ENCODE measurements at places on chromosomes 7 and 10. TPM values are rescaled to one million over a fixed set of nuclear protein-coding genes. Genes with fewer than 3 reads are reported as not detected.

GRCh38 chr7:148815612-148816011 is 68.5 kb downstream of the EZH2 start:
- DNase-seq = no peak
- no peak overlapping the region for H3K27ac ChIP-seq
- H3K4me1 ChIP-seq = no peaks in the 10 kb centered on the region

DNA sequence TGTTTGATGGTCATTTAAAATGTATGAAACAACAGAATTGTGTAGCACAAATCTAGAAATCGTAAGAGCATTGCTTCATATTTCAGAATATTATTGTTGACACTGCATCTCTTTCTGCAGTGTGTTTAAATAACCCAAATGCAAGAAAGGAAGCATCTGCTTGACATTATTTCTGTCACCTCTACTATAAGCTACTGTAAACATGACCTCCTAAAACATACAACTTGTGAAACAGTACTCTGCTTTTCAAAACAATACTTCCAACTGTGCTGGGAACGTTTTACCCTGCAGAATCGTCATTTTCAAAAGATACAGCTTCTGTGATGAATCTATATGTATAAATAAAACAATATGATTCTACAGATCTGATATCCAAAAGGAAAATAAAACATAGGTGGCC is 82.0 kb downstream of the RNF133 start:
- H3K27me3 ChIP-seq = no peaks in the 10 kb centered on the region
- no peak overlapping the region for H3K27ac ChIP-seq

DNA sequence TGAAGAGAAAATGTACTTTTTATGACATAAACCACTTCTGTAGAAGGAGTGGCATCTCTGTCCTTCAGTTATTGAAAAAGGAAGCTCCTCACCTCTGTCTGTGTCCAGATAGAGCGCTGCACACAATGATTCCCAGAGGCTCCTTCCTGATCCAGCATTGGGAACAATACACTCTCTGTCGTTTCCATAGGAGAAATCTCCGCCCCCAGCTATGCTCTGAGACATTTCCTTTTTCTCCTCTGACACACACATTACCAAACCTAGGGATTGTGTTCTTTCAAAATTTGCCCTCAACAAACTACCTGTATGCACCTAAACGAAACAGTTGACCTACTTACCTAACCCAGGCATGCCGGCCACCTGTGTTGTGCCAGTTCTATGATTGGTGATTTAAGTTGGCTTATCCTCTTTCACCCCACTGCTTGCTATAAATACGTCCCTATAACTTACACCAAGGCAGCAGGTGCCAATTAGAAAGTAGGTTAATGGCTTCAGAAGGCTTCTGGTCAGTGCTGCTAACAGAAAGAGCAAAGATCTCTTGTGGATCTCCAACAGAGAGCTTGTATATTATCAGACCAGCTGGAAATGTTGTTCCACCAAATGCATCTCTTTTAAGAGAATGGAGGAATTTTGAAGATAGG is 140.1 kb upstream of the JCAD start:
- DNase-seq = no peak
- peaks cover 7% of the 10 kb centered on the region for H3K27me3 ChIP-seq
- no peaks in the 10 kb centered on the region for H3K36me3 ChIP-seq
- H3K27ac ChIP-seq = no peak overlapping the region
- H3K4me3 ChIP-seq = no peak overlapping the region

DNA sequence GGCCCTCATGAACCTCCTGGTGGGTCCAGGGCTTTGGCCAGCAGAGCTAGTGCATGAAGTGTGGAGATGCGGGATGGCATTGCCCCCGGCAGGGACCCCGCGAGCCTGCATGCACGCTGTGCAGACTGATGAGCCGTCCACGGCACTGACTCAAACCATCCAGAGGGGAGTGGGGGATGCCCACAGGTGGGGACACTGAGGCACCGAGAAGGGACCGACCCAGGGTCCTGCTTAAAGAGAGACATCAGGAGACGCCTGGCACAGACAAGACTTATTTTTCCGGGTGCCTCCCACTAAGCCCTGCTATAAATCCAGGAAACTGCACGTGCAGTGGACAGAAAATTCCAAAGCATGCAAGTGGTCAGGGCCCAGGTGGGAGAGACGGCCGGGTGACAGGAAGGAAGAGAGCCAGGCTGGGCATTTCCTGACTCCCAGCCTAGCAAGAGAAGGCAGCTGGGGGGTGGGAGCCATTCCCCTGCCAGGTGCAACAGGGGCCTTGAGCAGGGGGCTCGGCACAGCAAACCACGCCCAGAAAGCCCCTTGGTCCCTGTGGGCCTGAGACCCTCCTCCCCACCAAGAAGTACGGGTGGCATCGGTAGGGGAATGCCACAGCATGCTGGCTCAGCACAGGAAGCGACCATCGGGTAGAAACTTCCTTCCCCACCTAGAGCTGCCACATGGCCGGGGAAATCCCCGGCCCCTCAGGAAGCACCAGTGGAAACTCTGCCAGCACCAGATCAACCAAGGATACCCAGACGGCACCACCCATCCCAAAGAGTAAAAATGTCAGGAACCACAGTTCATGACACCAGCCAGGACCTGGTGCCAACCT is 91.5 kb downstream of the FOXL3 start:
- H3K36me3 ChIP-seq = no peaks in the 10 kb centered on the region
- no peak overlapping the region for H3K27ac ChIP-seq
- H3K4me3 ChIP-seq = no peak overlapping the region

DNA sequence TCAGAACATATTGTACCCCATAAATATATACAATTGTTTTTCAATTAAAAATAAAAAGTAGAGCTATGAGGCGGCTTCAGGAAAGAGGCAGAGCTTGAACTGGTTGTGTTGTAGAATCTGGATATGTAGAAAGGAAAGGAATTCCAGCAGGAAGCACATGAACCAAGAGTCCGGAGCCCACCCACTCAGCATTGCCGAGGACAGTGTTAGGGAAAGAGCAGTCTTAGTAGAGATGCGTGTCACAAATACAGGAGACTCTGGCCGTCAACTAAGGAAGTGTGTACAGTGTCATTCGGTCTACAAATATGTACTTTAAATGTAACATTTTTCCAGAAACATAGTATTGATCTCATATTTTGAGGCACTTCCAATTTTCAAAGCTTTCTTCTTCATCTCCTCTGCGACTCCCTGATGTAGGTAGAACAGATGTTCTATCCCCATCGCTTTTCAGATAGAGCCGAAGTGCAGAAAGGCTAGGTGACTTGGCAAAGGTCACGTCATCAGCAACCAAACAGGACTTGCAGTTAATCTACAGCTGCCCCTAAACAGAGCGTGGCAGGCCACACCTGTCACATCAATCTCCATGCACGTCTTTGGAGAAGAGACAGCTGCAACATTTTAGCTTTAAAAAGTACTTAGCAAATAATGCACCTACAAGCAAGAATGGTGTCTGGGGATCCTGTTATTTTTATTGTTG is 25.3 kb upstream of the GJD4 start:
- no peak overlapping the region for H3K27ac ChIP-seq
- no peaks in the 10 kb centered on the region for H3K27me3 ChIP-seq
- H3K4me3 ChIP-seq = no peak overlapping the region

DNA sequence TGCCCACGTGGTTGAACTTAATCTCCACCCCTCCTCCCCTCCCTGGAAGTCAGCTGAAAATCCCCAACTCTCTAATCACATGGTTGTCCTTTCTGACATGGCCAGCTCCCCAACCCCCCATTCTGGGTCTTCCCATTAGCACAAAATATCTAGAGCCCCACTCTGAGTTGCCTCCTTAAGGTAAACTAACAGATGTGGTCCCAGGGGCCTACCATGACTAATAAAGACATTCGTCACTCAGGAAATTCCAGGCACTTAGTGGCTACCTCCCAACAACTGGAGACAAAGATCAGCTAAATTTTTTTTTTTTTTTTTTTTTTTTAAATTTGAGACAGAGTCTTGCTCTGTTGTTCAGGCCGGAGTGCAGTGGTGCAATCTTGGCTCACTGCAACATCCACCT is 21.1 kb downstream of the CCDC126 start:
- no peak overlapping the region for H3K27ac ChIP-seq
- no peak overlapping the region for H3K4me3 ChIP-seq
- H3K27me3 ChIP-seq = no peaks in the 10 kb centered on the region

DNA sequence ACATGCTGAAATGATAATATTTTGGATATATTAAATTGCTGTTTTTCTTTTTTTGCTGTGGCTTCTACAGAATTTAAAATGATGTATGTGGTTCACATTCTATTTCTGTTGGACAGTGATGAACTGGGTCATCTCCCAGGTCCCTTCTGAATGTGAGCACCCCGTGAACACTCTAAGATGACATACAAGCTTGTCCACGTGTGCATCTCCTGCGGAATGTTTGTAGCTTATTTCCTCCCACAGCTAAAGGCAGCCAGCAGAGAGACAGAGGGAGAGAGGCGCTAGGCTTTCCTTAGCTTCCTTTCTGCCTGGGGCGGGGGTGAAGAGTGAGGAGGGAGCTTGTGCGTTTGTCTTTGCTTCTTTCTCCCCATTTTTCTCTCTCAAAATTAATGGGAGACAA is 219.1 kb downstream of the EMX2 start:
- H3K4me1 ChIP-seq = no peaks in the 10 kb centered on the region
- no peak overlapping the region for H3K4me3 ChIP-seq
- no peak overlapping the region for H3K27ac ChIP-seq
- H3K36me3 ChIP-seq = no peaks in the 10 kb centered on the region

DNA sequence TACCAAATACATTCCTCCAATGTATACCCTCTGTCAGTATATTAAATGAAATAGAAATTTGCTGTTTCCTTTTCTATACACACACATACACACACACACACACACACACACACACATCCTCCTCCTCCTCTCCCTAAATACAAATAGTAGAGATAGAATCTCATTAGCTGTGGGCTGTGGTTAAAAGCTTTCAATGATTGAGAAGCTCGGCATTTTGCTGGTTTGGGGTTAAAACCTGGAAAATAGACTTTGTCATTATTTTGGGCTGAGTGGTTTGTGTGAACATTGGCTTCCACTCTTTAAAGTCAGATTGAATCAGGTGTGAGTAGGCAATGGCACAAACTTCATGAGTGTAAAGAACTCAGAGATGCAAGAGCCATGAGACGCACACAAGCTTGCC is 596.0 kb downstream of the XPNPEP1 start:
- no peak overlapping the region for H3K4me3 ChIP-seq
- H3K36me3 ChIP-seq = no peaks in the 10 kb centered on the region
- peak; percentile 28 for DNase-seq
- H3K27me3 ChIP-seq = no peaks in the 10 kb centered on the region
- no peaks in the 10 kb centered on the region for H3K4me1 ChIP-seq

GRCh38 chr10:65355141-65355680 is 1570.6 kb upstream of the LRRTM3 start:
- H3K27ac ChIP-seq = no peak overlapping the region
- no peaks in the 10 kb centered on the region for H3K36me3 ChIP-seq
- no peaks in the 10 kb centered on the region for H3K4me1 ChIP-seq
- DNase-seq = no peak

GRCh38 chr7:128176696-128177095 is 64.4 kb upstream of the LEP start:
- DNase-seq = no peak
- H3K27me3 ChIP-seq = peaks cover 52% of the 10 kb centered on the region
- no peaks in the 10 kb centered on the region for H3K36me3 ChIP-seq
- H3K4me1 ChIP-seq = no peaks in the 10 kb centered on the region
- no peak overlapping the region for H3K27ac ChIP-seq

- no peaks in the 10 kb centered on the region for H3K4me1 ChIP-seq
- no peak overlapping the region for H3K4me3 ChIP-seq
- peaks cover 20% of the 10 kb centered on the region for H3K27me3 ChIP-seq
- H3K36me3 ChIP-seq = no peaks in the 10 kb centered on the region
These were observed 120.6 kb downstream of the SLIT1 start for GRCh38 chr10:97065128-97065527.

DNA sequence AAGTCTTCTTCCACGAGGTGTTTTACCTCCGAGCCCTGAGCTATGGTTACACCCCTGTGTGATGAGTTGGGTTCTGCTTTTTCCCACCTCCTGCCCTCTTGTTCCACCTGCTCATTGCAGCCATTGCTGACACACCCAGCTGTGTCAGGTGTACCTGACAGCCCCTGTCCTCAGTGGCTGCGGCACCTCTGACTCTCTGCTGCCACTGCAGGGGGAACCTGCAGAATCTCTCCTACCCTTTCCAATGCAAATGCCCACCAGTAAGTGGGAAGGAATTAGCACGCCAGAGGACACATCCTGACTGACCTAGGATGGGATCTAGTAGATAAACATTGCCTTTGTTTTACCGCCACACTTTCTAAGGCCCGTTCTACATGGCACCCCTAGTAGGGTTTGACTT is 600.9 kb upstream of the MKI67 start:
- H3K27ac ChIP-seq = no peak overlapping the region
- no peaks in the 10 kb centered on the region for H3K36me3 ChIP-seq

DNA sequence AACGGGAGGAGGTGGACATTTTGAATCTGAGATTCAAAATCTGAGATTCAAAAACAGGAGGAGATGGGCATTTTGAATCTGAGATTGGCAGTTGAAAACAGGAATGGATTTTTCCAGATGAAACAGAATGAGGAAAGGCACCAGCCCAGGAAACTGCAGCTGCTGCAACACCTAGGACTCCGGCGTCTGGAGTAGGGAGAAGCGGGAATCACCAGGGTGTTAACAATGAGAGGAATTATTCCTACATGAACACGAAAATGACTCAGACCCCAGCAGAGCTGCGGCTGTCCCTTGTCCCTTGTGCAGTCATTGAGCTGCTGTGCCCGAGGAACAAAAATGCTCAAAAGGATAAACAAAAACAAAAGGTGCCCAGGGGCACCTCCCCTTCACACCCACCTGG is 59.9 kb upstream of the KAT6B start:
- no peak overlapping the region for H3K27ac ChIP-seq
- no peaks in the 10 kb centered on the region for H3K36me3 ChIP-seq
- H3K4me1 ChIP-seq = no peaks in the 10 kb centered on the region
- H3K4me3 ChIP-seq = no peak overlapping the region

DNA sequence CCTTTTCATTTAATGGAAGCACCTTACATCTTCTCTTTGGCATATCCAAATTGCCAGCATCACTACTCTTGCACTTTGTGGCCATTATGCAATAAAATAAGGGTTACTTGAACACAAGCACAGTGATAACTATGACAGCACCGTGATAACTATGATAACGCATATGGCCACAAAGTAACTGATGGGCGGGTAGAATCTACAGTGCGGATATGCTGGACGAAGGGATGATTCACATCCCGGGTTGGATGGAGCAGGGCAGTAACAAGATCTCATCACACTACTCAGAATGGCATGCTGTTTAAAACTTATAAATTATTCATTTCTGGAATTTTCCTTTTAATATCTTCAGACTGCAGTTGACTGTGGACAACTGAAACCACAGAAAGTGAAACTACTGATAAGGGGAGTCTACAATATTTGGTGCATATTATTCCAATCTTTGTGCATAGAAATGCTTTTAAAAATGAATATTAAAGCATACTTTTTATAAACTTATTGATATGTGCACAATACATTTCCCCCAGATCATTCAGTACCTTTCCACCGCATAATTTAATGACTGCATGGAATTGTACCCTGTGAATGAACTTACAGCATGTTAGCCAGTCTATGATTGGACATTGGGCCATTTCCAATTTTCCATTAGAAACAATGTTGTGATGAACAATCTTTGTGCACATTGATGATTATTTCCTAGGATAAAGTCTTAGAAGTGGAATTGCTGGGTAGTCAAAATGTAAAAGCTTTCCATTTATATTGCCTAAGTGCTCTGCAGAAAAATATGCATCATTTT is 136.4 kb downstream of the WNT2 start:
- H3K27me3 ChIP-seq = no peaks in the 10 kb centered on the region
- no peak overlapping the region for H3K27ac ChIP-seq
- peaks cover 9% of the 10 kb centered on the region for H3K4me1 ChIP-seq
- DNase-seq = peak; percentile 90
- H3K36me3 ChIP-seq = peaks cover 6% of the 10 kb centered on the region

The ZNF248 gene
- 0.89 TPM for total RNA-seq

The TACC2 gene
- total RNA-seq = 16.5 TPM

The OLAH gene
- total RNA-seq = not detected

The NOS3 gene
- 2.0 TPM for total RNA-seq

The LIPF gene
- not detected for total RNA-seq

The AUTS2 gene
- 68.2 TPM for total RNA-seq

The TMEM176A gene
- 0.31 TPM for total RNA-seq
